Stimulated activated CD4-positive, alpha-beta T cell treated with anti-CD3 and anti-CD28 coated beads, Interleukin-1b, Interleukin-23, amount 100 ng/mL, for 24 hours (primary cell): ENCODE measurements at places on chromosomes 12 and 14.
A peak's percentile ranks its signal among the peaks of the same experiment; 100 is the strongest.

DNA sequence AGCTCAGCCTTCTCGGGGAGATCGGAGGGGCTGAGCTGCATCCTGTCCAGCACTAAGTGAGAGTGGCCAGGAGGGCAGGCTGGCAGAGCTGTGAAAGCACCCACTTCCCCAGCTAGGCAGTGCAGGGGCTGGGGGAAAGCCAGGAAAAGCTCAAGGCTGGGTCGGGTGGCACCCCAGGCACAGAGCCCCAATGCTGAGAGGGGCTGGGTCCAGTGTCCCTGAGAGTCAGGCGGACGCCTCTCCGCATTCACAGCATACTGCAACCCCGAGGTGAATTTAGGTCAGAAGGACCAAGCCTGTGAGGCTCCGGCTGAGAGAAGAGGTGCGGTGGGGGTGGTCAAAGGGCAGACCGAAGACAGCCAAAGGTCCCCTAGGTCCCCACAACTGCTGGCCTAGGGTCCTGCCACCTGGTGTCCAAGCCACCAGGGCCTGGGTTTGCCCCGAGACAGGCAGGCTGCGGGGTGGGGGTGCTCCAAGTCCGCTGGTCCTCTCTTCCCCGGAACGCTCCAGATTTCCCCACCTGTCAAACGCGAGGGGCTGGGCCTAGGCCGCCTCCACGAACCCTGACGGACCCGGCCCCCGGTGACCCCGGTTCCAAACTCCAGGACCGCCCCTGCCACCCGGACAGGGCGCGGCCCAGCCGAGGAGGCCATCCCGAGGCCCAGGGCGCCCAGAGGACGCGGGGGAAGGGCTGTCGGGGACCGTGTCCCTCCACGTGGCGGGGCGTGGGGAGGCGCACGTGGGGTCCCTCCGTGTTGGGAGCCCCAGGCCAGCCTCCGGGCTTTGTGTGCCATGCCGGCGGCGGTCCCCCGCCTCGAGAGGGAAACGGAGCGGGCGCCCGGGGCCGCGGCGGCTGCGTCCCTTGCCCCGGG, 527 bp downstream of the CAMKK2 start:
- no peak for DNase-seq

DNA sequence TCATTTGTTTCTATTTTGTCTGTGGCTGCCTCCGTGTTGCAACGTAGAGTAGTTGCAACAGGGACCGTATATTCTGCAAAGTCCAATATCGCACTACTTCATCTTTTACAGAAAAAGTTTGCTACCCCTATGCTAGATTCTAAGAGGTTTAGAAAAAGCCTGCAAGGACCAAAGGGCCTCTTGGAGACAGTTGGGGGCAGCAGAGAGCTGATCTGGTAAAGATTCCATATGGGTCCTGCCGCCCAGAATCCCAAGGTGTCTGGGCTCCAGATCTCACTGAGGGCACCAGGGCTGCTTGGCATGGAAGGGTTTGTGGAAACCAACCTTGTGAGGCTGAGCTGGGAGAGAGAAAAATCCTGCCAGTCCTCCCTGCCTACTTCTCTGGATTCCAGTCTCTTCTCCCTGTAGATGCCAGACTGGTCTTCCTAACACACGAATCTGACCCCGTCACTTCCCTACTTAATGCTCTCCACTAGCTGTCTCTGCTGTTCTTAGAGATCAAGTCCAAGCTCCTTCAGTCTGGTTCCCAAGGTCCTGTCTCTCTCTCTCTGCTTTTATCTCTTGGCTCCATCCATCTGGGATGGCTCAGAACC, 74.6 kb downstream of the GLRX5 start:
- DNase-seq: no peak

DNA sequence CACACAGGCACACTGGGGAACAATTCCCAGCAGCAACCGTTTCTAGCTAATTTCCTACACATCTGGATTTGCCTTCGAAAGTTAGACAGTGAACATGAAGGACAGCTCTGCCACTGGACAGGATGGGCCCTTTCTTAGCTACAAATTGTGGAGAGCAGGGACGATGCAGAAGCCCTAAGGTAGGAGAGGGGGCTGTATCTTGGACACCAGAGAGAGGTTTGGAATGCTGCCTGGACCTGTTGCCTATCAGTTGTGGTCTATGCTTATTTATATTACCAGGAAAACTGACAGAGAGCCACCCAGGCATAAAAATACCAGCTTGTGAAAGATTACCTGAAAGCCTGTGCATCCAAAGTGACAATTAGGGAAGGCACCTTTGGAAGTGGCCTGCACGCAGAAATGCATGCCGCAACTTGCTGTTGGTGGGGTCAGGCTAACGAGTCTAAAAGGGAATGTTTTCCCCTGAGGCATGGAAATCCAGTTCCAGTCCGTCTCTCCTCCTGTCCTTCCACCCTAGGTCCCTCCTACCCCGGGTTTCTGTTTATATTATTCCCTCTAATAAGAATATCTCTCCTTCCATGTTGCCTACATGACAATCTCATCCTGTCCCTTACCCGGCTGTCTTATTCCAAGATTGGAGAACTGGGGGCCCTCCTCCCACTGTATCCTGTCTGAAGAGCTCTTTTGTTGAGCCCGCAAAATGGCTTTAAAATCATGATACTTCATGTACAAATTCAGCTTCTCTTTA, 60.2 kb downstream of the MDM2 start:
- no peak for DNase-seq

GRCh38 chr12:40110586-40110985, 4.7 kb upstream of the SLC2A13 start:
- DNase-seq: no peak

DNA sequence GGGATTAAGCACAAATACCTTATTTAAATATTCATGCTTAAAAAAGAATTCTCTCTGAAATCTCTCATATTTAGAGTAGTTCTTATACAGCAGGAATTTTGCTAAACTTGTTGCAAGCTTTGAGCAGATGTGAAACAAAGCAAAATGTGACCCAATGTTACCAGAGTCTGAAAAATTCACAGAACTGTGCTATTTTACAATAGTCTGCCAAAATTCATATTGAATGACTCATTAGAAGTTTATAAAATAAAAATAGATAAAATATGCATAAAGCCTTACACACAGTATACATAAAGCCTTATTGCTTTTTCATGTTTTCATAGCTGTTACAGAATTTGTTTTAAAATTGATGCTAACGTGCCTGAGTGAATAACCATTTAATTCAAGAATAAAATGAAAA, 17.8 kb upstream of the RHOJ start:
- DNase-seq: no peak

GRCh38 chr14:44700184-44700583, 193.1 kb upstream of the FSCB start:
- no peak for DNase-seq

DNA sequence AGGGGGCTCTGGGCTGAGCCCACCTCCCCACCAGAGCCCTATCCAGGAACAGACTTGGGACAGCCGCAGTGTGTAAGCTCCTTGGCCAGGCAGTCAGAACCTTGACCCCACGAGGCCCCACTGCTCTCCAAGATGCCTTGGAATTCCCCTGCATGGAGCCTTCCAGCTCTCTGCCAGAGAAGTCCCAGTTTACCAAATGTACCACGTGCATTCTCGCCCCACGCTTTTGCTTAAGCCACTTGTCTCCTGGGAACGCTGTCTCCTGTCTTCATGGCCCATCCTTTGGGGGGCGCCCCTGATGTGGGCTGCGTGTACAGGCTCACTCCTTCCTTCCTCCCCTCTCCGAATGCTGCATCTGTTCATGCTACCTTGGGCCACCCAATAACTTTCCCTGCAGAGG, 7.9 kb downstream of the FAIM2 start:
- no peak for DNase-seq

DNA sequence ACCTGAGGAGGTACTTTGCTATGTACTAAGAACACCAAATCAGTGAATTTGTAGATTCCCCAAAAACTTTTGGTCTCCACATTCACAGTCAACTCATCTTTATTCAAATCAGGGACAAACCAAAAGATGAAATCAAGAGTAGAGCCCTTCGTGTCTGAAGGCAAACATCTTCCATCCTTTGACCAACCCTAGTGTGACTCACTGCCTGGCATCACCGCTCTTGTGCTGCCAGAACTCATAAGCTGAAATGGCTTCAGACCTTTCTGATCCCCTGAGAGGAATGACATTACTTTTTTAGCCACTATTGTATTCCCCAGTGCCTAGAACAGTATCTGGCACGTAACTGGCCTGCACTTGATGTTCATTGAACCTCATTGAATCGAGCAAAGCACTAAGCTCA, 50.1 kb downstream of the GOLGA5 start:
- no peak for DNase-seq

DNA sequence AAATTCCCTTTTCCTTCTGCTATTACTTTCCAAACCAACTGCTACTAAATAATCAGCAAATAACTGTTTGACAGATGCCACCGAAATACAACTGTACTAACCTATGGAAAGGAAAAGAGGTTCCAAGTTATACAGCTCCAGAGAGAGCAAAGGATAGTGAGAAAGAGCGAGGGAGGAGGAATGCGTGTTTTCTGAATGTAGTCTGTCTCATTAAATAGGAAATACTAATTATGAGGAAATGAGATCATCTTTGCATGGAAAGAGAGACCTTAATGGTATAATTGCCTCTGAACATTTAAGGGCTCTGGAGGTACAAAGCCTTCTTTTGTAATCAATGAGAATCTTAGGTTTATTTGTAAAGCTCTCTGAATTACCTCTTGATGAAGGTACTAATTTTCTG, 195.2 kb downstream of the APAF1 start:
- no peak for DNase-seq

DNA sequence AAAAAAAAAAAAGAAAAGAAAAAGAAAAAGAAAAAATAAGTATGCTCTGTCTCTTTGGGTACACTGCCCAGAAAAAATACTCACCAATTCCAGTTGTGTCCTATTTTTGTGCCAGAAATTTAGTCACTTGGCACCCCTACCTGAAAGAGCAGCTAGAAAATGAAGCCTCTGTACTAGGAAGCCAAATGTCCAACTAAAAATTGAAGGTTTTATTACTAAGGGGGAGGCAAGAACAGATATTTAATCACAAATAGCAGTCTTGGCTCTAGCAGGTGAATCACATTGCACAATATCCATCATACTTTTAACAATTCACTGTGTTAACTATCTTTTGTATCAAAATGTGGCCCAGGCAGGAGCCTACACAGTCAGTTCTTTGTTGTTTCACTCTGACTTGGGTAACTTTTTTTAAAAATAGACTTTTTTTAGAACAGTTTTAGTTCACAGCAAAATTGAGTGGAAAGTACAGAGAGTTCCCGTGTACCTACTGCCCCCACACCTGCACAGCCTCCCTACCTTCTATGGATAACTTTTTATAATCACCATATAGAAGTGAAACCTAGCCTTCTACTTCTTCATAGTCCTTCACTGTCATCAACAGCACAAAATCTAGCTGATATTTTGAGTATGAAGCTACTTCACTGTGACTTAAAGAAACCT, 87.1 kb upstream of the ATF7IP start:
- DNase-seq: no peak

GRCh38 chr14:32710231-32710671, 228.4 kb upstream of the NPAS3 start:
- no peak for DNase-seq

DNA sequence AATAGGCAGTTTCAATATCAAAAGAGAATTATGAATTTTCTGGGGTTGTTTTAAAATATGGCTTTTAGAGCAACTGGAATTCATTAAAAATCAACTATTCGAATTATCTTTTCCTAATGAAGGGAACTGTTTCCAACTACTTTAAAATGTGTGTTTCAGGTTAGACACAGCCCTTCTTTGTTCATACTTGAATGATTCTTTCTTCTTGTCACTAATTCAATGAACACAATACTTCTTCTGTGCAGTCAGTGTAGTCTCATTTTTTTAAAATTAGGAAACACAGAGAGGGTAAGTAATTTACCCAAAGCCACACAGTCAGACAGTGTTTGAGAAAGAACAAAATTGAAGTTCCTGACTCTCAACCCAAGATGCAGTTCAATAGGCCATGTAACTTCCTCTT, 414.0 kb downstream of the CCDC91 start:
- DNase-seq: no peak

DNA sequence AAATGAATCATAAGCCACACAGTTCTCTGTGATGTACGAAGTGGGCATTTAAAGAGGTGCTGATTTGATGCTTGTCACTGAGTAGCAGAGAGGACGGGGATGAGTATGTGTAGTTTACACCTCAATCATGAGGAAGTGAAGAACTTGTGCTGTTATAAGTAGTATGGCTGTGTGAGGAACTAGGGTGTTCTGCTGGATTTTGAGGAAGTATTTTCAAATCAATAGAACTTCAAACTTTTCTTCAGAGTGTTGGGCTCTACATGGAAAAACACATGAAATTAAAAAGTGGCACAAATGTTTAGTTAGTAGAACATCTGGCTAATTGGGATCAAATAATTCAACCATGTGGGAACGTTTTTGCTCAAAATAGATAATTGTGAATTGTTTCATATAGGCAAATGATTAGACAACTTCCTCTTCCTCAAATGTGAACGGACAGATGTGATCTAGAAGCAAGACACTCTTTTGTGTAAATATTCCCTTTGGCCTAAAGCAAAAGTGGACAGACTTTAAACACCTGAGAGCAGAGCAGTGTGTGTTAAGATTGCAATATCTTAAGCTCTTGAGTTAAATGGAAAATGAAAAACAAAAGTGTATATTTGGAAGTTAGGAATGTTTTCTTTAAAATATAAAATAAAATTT, 168.5 kb downstream of the NAV3 start:
- no peak for DNase-seq

GRCh38 chr14:21104448-21105060, 3.7 kb downstream of the TMEM253 start:
- DNase-seq: peak; percentile 48

GRCh38 chr12:51661199-51661598, 70.2 kb downstream of the SCN8A start:
- no peak for DNase-seq

GRCh38 chr12:43054085-43054484, 464.5 kb upstream of the PRICKLE1 start:
- no peak for DNase-seq

DNA sequence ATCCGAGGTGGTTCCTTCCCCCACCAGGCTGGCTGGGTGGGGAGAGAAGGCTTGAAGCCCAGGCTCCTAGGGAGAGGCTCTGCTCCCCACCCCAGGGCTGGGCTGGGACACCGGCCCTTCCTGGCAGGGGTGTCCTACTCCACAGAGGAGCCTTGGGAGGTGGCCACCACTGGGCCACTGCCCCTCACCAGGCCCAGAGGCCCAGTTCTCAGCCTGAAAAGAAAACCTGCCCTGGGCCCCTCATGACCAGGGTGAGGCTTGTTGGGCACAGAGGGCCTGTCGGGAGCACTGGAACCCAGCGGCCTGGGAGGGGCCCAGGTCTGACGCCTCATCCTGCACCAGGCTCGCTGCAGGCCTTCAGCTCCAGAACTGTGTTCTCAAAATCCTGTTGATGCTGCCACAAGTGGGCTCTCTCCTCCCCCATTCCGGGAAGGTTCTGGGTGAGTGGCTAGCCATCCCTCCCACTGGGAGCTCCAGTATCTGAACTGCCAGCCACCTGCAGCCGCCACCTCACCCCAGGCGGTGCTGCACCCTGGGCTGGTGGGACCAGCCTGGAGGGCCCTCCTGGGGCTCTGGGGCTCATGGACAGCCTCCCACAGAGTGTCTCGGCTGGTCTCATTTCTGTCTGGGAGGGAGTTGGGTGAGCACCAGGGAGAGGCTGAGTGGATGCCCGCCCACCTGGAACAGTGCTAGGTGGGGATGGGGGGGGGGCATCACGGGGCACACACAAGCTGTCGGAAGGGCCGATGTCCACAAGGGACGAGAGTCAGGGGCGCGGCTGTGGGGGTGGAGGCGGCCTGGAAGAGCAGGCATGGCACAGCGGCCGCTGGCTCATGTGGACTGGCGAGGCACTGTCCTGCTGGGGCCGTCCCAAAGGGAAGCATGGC, 11.8 kb downstream of the BAG5 start:
- no peak for DNase-seq

GRCh38 chr14:87306409-87307168, 686.4 kb downstream of the GALC start:
- no peak for DNase-seq

- no peak for DNase-seq
Observed at GRCh38 chr12:6700646-6701051, at the start of gene PIANP. Gene PIANP (minus strand): TSS chr12:6700815. CDS start chr12:6698061, 2,754 bp downstream.
